ENCODE measurements at places on chromosomes 5 and 9. TPM values are rescaled to one million over a fixed set of nuclear protein-coding genes. Genes with fewer than 3 reads are reported as not detected.

The ACTL7B gene
- total RNA-seq = not detected

The SERF1B gene
- 27.7 TPM for total RNA-seq

The CD74 gene
- total RNA-seq = 343 TPM

The SEMA5A gene
- 6.6 TPM for total RNA-seq

The SPINK7 gene
- not detected for total RNA-seq

- no peak for DNase-seq
Observed at GRCh38 chr5:159779481-159779880, 136.8 kb upstream of the ADRA1B start.

- no peak for DNase-seq
Observed at GRCh38 chr5:154575546-154576428, 97.8 kb upstream of the HAND1 start.

GRCh38 chr9:133634081-133634691 lies 2.0 kb upstream of the DBH start:
- no peak for DNase-seq

DNA sequence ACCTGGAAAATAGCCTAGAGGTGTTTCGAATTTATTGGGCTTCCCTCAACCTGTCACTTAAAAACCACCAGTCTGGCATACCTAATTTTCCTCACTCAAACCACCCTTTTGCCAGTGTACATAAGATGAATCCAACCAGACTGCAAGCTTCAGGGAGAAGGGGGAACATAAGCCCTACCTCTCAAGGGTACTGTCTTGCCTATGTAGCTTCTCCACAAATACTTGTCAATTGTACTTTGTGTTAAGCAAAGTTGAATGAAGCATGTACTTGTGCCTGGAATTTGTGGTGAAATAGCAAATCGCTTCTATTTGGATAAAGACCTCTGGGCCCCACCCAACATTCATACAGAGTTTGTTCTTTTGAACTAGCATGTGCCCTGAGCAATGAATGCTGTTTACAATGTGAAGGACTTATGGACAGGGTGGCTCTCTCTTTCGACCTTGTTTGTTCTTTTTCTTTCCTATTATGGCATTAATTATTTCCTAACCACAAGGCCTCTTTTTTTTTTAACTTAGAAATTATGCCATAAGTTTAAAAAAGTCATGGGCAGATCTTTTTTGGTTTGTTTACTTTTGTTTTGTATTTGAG lies 580.2 kb downstream of the EBF1 start:
- no peak for DNase-seq

DNA sequence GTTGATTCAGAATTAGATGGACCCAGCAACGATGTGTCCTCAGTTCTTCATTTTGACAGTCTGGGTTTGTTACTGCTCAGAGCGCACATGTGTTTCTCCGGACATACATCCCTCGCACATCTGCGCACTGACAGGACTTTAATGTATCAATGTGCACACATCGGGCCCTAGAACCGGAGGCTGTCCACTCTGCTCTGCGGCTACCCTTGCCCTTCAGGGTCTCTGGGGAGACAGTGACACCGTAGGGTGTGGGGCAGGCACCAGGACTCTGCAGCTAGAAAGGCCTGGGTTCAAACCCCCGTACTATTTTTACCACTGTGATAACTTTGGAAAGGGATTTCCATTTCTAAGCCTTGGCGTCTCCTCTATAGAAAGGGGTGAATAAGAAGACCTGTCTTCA lies 23.5 kb upstream of the LPCAT1 start:
- no peak for DNase-seq

Data from ovary (tissue), 10 donors.